COLO829 (cell line): ENCODE measurements at places on chromosomes 1 and 21.
A peak's percentile ranks its signal among the peaks of the same experiment; 100 is the strongest.

- no peak for DNase-seq
Observed at GRCh38 chr1:29043274-29043965, 80.3 kb downstream of the TMEM200B start.

GRCh38 chr1:213244664-213245091 is 193.6 kb downstream of the RPS6KC1 start:
- peak; percentile 77 for DNase-seq

DNA sequence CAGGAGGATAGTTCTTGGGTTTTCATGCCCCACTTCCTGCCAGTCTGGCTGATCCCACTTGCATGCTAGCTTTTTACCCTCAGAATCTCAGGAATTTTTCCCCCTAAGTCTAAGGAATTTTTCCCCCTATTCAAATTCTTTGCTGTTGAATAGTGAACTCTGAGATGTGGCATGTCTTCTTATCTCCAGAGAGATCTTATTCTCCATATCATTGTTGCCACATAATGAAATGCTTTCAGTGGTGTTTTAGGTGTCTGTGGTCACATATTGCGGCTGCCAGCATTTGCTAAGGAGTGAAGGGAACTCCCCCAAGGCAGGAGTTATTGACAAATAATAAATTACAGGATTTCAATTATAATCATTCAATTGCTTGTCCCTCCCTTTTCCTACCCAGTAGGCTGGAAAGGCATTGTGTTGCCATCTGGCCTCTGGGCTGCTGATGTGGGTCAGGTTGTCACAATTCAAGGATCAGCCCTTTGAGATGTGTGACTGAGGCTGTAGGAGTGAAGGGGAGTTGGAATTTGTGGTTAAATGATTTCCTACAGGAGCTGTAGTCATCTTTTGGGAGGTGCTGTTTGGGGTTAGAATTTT is 3.9 kb upstream of the FLG start:
- DNase-seq: no peak

DNA sequence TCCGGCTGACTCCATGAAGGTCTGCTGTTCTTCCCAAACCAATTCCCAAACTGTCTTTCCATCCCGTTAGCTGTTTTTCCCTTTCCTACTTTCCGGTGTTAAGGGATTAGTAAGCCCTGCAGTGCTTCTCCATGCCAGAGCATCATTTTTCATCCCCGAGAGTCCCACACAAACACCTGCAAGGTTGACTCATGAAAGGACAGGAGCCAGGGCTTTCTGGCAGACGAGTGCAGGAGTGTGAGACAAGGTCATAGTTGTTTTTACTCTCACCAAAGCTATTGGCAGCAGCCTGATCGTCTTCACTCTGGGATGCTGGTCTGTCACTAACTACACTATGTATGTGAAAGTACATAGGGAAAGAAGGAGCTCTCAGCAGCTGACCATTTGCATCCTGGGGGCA is 10.2 kb upstream of the BECN2 start:
- DNase-seq: no peak
